EL (cell line): ENCODE measurements at places on chromosomes 5 and 9.

DNA sequence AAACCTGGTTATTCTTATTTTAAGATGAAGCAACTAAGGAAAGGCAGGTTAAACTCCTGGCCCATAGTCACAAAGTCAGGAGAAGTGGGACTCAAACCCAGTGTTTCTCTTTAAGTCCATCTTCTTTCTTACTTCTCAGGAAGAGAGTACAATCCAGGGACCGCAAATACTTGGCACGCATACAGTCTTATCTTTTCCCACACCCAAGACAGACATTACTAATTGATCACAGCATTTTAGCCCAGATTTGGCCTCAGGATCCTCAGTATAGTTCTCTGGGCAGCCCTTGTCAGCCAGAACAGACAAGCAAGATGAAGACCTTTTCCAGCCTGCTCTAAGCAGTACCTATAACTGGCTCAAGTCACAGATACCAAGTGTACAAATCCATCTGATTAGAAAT, 125.5 kb upstream of the RAI14 start:
- DNase-seq: no peak

DNA sequence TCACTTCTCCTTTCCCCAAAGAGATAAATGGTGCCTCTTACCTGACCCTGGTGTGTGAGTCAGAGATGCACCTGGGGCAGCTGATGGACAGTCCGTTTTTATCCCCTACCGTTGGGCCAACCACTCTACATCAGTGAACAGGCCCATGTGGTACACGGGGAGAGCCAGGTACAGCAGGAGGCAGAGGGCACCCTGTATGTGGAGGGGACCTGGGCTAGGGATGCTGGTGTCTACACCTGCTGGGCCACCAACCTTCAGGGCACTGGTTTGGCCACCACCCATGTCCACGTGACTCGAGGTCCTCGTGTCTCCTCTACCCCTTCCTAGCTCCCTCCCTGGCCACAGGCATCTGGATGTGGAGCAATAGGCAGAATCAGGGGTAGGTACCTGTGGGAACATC, 22.7 kb upstream of the ANXA6 start:
- DNase-seq: no peak

DNA sequence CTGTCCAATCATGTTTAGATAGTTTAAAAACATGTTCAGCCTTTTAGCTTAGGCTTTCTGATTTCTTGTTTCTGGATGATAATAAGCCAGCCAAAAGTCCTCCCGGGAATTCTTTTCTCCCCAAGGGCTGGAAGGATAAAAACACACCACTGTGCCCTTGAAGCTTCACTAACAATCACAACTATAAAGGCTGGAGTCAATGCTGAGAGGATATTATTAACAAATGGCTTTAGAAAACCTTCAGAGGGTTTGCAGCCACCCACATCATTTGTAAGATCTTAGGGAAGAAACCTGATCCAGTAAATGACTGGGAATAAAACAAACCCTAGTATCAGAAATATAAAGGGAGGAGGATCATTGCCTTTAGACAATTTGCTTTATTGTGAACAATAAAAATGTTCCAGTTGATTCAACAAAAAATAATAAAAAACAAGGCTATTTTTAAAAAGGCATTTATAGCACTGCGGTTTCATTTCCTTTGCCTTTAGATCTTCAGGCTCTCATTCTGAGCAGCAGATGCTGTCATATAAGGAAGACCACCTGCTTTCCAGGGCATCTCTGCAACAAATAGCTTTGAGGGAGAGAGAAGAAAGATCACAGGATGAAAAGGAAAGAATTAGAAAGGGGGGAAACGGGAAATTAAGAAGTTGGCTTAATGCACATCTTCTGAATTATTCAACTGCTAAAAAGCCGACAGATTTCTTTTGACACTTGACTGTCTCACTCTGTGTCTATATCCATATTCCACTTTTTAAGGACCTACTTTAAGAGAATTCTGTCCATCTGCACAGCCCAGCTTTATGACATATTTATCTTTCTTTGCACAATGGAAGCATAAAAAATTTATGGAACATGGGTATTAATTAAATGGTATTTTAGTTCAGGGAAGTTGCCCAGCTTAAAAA, 277.2 kb upstream of the SLC24A2 start:
- DNase-seq: no peak

GRCh38 chr5:164573397-164573796, 1068.0 kb downstream of the MAT2B start:
- no peak for DNase-seq

DNA sequence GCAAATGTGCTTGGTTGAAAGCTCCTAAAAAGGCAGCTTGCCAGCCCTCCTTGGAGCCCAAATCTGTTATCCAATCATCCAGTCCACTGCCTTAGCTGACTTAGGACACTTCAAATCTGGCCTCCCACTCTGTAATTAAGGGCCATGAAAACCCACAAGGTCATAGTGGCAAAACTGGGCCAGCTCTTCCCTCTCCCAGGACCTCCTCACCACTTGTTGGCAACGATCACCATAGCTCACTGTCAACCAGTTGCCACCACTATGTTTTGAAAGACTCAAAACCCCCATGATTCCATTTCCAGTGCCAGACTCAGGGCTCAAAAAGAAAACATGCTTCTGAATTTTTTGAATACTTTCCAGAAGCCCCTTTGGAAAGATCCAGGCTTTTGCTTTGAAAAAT, 107.5 kb downstream of the NREP start:
- DNase-seq: no peak

- DNase-seq: no peak
These were observed 7.3 kb upstream of the TENT4A start for GRCh38 chr5:6705959-6706358.
